Activated CD4-positive, alpha-beta T cell treated with anti-CD3 and anti-CD28 coated beads, Interleukin-2, amount 50 U/mL, for 24 hours (primary cell): ENCODE measurements at places on chromosomes 1 and 21.

- no peak for DNase-seq
Measured at GRCh38 chr1:22290157-22290556, 147.3 kb upstream of the WNT4 start.

- DNase-seq = no peak
Measured at GRCh38 chr21:29218749-29219148, 80.0 kb upstream of the BACH1 start.

GRCh38 chr1:198498881-198499280 is 41.6 kb downstream of the ATP6V1G3 start:
- DNase-seq = no peak

DNA sequence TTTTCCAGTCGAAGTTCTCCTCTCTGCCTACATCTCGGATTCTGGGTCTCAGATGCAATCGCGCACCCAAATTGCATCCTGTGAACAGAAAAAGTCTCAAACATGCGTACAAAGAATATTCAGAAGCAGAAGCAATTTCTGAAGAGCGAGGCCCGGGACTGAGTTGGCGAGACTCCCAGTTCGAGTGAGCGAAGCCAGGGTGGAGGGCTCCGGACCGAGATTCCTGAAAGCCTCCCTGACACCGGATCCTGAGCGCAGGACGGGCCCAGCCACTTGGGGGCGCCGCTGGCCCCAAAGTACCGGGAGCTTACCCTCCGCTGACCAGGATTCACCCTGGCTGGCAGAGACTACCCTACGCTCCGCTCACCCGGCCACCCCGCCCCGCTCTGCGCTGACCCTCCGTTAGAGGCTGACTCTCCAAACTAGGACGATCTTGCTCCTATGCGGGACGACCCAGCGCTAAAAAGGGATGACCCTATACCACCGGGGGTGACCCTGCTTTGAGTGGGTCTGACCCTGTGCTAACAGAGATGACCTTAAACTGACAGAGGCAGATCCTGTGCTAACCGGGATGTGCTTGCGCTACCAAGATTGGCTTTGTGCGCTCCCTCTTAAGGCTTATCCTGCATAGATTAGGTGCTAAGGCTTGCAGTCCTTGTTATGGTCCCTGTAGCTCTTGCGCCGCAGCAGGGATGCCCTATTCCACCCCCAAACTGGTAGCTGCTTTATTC is 12.1 kb downstream of the FOXD2 start:
- no peak for DNase-seq

DNA sequence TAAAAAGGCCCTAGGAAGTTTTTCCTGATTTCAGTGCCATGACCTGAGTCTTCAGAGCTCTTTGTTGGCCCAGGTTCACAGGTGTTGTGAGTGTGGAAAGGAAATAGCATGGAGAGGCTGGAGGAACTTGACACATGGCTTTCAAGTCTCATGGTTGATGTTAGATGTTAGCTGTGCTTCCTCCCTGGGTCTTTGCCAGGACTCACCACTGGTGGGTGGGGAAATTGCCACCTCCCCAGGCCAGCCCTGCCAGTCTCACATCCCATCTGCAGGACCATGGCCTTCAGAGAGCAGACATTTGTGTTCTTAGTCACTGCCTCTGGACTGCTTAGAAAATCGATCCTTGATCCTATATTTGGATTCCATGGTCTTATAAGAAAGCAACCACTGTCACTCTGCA is 383.2 kb downstream of the DISC1 start:
- no peak for DNase-seq

DNA sequence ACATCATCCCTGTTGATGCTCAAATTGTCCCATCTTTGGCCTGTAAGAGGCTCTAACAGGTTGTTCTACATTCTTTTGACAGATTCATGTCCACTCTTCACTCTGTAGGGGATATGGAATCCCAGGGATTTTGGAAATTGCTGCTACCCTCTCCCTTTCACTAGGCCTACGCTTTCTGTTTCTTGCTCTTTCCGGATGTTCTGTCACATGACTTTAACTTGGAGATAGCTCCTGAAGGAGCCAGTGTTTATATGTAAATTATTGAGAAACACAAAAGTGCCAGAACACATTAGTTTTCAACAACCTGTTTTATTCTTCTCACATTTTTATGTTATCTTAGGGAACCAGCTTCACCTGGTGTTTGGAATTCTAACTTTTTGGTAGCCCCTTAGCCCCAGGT is 287.1 kb upstream of the ST6GALNAC5 start:
- DNase-seq = no peak

DNA sequence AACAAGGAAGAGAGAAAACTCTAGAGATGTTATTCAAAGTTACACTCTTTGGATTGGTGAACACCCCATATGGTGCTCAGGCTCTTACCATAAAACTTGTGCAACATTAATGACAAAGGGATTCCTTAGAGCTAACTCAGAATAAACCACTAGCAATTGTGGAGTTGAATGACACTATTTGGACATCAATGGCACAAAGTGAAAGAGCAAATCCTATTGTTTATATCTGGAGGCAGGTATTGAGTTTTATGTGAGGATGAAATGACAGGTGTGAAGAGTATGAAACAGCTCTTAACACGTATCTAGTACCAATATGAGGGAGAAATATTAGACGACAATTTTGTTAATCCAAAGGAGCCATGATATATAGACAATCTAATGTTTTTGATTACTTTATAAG is 584.9 kb upstream of the PBX1 start:
- DNase-seq = no peak

DNA sequence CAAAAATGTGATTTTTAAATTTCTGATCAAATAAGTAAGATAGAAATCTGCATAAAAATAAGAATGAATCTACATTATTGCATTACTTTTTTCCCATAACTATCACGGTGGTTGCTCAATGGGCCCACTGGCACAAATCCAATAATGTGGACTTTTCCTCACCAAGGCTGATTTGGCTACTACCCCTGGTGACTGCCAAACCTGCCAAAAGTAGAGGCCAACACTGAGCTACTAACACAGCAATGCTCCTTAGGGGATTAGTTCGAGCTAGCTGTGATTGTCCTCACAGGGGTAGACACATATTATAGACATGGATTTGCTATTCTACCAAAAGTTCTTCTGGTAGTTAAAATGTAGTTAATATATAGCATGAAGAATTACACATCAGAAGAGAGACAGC is 107.7 kb upstream of the ZNHIT6 start:
- DNase-seq = no peak

GRCh38 chr21:27954543-27955165 is 987.8 kb upstream of the ADAMTS5 start:
- DNase-seq = no peak

- DNase-seq = peak; percentile 6
Measured at GRCh38 chr1:48677306-48678287, 99.1 kb downstream of the BEND5 start.

DNA sequence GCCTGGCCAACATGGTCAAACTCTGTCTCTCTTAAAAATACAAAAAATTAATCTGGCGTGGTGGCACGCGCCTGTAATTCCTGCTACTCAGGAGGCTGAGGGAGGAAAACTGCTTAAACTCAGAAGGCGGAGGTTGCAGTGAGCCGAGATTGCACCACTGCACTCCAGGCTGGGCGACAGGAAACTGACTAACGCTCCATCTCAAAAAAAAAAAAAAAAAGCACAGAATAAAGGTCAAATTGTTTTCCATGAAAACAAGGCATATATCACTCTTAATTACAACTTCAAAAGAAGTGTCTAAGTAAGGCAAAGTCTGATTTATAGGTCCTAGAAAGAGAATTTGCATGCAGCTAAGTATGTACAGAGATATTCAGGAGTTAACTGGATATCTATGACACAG is 25.6 kb downstream of the EYA3 start:
- DNase-seq = no peak

- DNase-seq = no peak
Measured at GRCh38 chr1:22216210-22216883, 73.5 kb upstream of the WNT4 start.

DNA sequence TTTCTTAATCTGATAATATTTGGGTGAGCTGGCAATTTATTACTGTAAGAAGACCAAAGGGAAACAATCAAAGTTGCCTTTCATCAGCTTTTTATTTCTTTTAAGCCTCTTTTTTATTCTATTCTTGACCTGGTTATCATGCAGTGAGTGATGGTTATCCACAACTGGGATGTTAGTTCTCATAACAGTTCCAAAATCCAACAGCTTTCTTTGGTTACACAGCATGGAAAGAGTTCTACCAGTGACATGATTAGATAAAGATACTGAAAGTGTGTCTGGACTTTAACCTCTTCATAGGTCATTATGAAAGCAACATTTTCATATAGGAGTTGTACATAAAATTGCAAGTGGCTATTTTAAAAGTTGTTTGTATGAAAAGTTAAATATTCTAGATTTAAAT is 163.0 kb downstream of the SYT2 start:
- DNase-seq = no peak

GRCh38 chr1:9300573-9300972 is 7.9 kb downstream of the SPSB1 start:
- no peak for DNase-seq

- DNase-seq = no peak
Measured at GRCh38 chr21:37405629-37406028, 39.1 kb downstream of the DYRK1A start.

DNA sequence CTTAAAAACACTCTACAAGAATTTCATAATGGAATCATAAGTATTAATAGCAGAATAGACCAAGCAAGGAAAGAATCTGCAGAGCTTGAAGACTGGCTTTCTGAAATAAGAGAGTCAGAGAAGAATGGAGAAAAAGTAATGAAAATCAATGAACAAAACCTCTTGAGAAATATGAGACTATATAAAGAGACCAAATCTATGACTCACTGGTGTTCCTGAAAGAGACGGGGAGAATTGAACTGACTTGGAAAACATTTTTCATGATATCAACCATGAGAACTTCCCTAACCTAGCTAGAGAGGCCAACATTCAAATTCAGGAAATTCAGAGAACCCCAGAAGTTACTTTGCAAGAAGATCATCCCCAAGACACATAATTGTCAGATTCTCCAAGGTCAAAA is 85.6 kb downstream of the GDAP2 start:
- DNase-seq = no peak

DNA sequence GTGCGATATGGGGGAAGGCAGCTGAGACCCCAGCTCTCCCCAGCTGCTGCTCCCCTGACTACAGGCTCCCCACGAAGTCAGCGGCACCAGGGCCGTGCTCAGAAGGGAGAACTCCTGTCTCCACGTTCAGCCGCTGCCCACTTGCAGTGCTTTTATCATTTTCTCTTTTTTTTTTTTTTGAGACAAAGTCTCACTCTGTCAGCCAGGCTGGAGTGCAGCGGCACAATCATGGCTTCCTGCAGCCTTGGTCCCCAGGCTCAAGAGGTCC is 933 bp upstream of the FTCD start:
- no peak for DNase-seq

GRCh38 chr1:109091078-109091838 is 694 bp downstream of the TMEM167B start:
- DNase-seq = no peak

DNA sequence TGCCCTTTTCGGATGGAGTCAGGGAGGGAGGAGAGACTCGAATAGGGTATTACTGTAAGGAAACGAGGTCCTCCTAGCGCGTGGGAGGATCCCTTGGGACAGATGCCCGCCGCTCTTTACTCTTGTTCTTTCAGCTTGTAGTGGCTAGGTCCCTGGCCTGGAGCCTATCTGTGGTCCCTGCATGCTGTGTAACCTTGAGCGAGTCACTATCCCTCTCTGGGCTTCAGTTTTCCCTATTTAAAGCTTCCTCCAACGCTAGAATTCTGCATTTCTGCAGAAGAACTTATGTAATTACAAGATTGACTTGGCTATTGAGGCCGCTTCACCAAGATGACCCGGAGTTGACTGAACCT is 744 bp downstream of the MIER1 start:
- no peak for DNase-seq

DNA sequence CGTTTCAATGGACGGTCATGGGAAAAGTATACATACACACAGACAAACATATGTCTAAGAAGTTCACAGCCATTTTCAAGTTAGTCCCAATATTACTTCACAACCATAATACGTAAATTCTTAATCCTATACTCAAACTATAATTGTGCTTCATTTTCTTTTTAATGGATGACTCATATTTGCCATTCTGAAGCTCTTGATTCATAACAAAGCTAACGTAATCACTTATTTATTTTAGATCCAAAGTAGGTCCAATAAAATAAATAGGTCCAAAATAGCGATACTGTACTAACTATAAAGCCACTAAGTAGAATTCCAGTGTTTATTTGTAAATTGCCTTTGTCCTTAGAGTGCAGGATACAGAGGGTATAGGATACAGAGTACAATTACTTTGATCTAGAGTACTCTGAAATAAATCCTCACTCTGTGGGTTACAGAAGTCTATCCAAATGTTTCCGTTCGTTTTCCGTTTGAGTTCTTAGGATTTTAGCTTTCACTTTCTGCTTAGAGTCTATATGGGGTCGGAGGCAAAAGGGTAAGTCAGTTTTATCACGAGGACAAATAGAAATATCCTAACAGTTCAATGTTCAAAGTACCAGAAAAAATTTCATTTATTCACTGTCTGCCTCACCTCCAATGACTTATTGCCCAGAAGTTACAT is 8.8 kb upstream of the C1orf115 start:
- no peak for DNase-seq

DNA sequence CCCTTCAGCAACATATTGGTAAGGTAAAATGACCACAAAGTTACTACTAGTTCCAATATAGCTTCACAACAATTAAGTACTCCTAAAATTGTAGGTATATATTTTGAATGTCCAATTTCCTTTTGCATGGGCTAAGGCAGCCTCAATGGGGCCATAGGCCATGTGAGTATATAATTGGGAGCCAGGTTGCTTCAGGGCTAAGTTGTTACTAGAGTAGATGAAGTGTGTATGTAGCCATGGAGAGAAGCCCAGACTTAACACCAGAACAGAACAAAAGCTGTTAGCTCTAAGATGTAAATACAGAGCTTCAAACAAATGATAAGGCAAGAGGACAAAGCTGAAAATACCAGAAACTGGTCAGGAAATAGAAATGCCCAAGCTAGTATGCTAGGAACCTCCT is 16.2 kb downstream of the ITGB3BP start:
- DNase-seq = no peak

DNA sequence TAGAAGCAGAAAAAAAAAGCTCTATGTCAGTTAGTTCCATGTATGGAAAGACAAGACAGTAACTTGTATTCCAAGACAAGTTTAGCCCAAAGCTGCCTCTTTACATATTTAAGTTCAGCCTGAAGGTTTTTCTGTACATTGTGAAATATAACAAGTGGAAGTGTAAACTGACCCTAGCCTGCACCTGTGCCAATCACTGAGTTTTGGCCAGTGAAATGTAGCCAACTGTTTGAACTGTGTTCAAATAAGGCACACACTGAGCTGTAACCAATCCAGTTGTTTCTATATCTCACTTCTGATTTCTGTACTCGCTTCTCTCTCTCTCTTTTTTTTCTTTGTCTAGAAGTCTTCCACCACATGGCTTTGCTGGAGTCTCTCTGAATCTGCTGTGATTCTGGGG is 1227.1 kb downstream of the NCAM2 start:
- no peak for DNase-seq

GRCh38 chr1:185154912-185155513 is 1.7 kb downstream of the TRMT1L start:
- no peak for DNase-seq

DNA sequence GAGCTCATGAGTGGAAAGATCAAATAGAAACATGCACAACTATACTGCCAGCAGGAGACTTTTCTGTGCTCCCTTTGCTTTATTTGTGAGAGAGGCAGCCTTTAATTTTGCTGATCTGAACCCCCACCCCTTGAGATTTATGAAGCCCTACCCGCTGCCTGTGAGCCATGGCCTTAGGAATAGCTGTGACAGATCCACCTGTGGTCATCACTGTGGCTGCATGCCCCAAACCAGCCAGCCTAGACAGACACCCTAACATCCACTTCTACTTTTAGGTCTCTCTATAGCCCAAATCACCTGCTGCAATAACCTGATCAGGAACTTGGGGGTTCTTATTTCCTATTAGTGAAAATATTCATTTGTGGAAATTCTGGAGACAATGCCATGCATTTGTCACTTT is 196.2 kb downstream of the C1orf94 start:
- no peak for DNase-seq
